Smooth muscle cell of the pulmonary artery (primary cell): ENCODE measurements at places on chromosomes 6 and 20. TPM values are rescaled to one million over a fixed set of nuclear protein-coding genes. Genes with fewer than 3 reads are reported as not detected.

ZNF512B gene
- total RNA-seq = 11.9 and 15.3 TPM in 2 replicates

SAMD10 gene
- total RNA-seq = 2.3 and 3.6 TPM in 2 replicates

EPB41L1 gene
- 42.2 and 48.2 TPM in 2 replicates for total RNA-seq

TRIM15 gene
- total RNA-seq = not detected in 2 replicates

HFE gene
- total RNA-seq = 20.3 and 29.6 TPM in 2 replicates

YWHAB gene
- 109 and 120 TPM in 2 replicates for total RNA-seq

FUT9 gene
- not detected in 2 replicates for total RNA-seq

CYP24A1 gene
- 0.20 and 0.26 TPM in 2 replicates for total RNA-seq

TMEM200A gene
- total RNA-seq = 134 and 167 TPM in 2 replicates

PLAGL2 gene
- 2.3 and 3.5 TPM in 2 replicates for total RNA-seq

LTV1 gene
- 14.1 and 17.8 TPM in 2 replicates for total RNA-seq

KCNG1 gene
- total RNA-seq = 3.2 and 18.6 TPM in 2 replicates

MEI4 gene
- not detected in 2 replicates for total RNA-seq

ROMO1 gene
- total RNA-seq = 98.0 and 100 TPM in 2 replicates

RAET1L gene
- not detected in 2 replicates for total RNA-seq

SYNCRIP gene
- 59.2 and 61.3 TPM in 2 replicates for total RNA-seq

RIMS1 gene
- 2.3 and 3.6 TPM in 2 replicates for total RNA-seq

TGM2 gene
- total RNA-seq = 433 and 594 TPM in 2 replicates

CDSN gene
- not detected in 2 replicates for total RNA-seq

GINS1 gene
- 2.3 and 4.5 TPM in 2 replicates for total RNA-seq
